ENCODE measurements at places on chromosomes 1 and 21. TPM values are rescaled to one million over a fixed set of nuclear protein-coding genes. Genes with fewer than 3 reads are reported as not detected.

The KCNC4 gene
- 9.4 TPM for total RNA-seq

The GJC2 gene
- total RNA-seq = 0.74 TPM

The ZNF496 gene
- total RNA-seq = 23.1 TPM

The PHLDA3 gene
- total RNA-seq = 9.7 TPM

The GLIS1 gene
- not detected for total RNA-seq

The NBPF20 gene
- 1.3 TPM for total RNA-seq

The SPRR2G gene
- total RNA-seq = not detected

The NHLH1 gene
- total RNA-seq = 0.46 TPM

The TGFBR3 gene
- 18.7 TPM for total RNA-seq

The CD46 gene
- 93.3 TPM for total RNA-seq

The INAVA gene
- total RNA-seq = 0.06 TPM

The NBPF3 gene
- 4.3 TPM for total RNA-seq

The PTGFRN gene
- 7.6 TPM for total RNA-seq

The TNFRSF8 gene
- total RNA-seq = 1.3 TPM

The BCAN gene
- total RNA-seq = not detected

The C8B gene
- not detected for total RNA-seq

The KIAA1614 gene
- total RNA-seq = 0.38 TPM
